Naive thymus-derived CD4-positive, alpha-beta T cell (primary cell): ENCODE measurements at places on chromosomes 12 and 14. TPM values are rescaled to one million over a fixed set of nuclear protein-coding genes. Genes with fewer than 3 reads are reported as not detected.

DAO gene
- total RNA-seq: not detected in 2 replicates

SIRT4 gene
- 1.6 TPM for total RNA-seq

GDF3 gene
- not detected for total RNA-seq

DNA sequence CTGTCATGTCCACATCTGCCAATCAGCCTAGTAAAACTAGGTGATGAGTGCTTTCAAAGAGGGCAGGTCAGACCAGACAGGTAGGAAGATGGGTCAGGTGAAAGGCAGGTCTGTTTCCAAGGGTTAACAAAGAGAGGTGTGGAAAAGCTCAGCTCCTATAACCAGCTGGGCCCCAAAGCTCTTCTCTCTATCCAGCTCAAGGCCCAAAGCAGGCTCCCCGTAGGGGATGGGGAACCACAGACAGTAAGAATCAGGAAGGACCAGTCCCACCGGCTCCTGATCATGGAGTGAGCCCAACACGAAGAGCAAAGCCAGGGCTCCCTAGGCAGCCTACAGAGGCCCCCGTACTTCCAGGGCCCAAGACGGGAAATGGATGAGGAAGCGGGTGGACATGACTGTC is 83.2 kb downstream of the TTC9 start:
- H3K36me3 ChIP-seq: no peaks in the 10 kb centered on the region
- no peak overlapping the region for H3K4me3 ChIP-seq
- no peaks in the 10 kb centered on the region for H3K4me1 ChIP-seq
- H3K27me3 ChIP-seq: no peaks in the 10 kb centered on the region

DNA sequence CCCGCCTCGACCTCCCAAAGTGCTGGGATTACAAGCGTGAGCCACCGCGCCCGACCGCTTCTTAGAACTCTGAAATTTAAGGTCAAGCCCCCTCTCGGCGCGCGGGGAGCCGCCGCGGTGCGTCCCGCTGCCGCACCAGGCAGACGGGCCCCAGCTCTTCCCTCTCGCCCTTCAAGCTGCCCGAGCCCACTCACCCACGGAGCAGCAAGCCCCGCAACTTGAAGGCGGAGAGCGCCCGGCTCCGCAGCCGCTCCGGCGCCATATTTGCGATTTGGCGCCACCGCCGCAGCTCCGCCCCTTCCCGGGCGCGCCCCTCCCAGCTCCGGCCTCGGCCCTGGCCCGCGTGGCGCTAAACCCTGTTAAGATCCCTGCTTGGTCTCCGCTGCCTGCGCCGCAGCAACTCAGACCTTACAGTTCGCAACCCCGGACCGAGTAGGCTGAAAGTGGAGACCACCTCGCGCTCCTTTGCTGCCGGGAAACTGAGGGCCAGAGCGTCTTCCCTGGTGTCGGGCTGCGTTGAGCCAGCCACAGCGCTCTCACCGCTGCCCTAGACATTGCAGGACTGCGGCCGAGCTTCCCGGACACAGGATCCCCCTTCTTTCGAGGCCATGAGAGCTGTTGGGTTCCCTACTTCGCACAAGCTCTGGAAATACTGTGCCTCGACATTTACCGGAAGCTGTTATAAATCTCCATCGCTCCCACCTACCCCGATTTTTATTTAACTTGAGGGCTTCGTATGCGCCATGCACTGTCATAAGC is at the start of gene POLE2:
POLE2 (minus strand) TSS at position 273 of the 759 bp plus-strand sequence; CDS start at position 262, 11 bp downstream.
- H3K27me3 ChIP-seq: no peaks in the 10 kb centered on the region
- DNase-seq: peak; percentile 57
- peaks cover 11% of the 10 kb centered on the region for H3K4me1 ChIP-seq
- H3K27ac ChIP-seq: peak within 1 kb of the TSS; percentile 68
- peak within 1 kb of the TSS; percentile 84 for H3K4me3 ChIP-seq
